Naive thymus-derived CD8-positive, alpha-beta T cell (primary cell): ENCODE measurements at places on chromosomes 6 and 20. TPM values are rescaled to one million over a fixed set of nuclear protein-coding genes. Genes with fewer than 3 reads are reported as not detected.

The GLP1R gene
- total RNA-seq, result not detected

The DNMT3B gene
- 0.44 TPM for total RNA-seq

DNA sequence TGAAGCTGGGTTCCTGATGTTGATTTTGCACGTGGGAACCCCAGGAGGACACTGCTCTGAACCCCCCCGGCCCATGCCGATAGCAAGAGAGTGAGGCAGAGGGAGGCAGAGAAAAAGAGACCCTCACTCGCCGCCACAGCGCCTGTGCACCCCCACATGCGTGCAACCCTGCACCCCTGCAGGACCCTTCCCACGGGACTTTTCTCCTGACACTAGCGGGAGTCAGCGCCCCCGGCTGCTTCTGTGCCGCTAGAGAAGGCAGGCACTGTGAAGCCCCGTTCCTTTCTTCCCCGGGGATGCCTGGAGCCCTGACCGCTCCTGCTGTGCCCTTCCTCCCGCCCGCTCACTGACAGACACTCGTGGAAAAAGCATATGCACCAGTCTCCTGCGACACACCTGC is 67.4 kb downstream of the GMPR start:
- no peak for DNase-seq

The TPX2 gene
- 0.16 TPM for total RNA-seq

DNA sequence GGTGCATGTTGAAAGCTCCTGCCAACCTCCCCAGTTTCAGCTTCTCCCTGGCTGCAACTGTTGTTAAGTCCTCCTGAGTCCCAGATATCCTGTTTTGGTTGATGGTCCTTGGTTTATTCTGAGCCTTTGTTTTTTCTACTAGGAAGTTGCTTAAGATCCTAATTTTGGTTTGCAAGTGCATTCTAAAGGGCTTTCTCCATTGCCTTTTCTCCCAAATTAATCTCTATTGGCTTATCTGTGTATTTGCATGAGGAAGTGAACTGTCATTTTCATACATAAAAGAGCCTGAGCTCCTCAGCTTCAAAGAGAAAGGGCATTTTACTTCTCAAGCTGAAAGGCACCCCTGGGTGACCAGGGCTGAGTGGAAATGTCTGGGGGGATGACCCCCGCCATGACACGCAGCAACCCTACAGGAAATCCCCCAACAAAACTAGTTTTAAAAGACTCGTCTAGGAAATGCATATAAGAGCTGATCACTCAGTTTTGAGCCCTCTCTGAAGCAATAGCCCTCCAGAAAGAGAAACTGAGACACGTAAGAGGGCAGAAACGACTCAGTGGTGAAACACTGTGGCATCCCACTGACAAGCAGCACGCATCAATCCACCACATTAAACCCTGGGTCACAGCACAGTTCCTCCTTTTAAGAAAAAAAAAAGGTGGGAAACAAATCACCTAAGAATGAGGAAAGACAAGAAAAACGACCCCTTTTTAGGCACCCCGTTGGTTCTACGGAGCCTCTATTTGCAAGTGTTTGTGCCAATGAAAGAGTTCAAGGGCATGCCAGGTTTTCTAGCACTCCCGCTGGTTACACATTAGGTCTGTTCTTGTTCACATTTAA is 140.9 kb downstream of the THBS2 start:
- no peak for DNase-seq

DNA sequence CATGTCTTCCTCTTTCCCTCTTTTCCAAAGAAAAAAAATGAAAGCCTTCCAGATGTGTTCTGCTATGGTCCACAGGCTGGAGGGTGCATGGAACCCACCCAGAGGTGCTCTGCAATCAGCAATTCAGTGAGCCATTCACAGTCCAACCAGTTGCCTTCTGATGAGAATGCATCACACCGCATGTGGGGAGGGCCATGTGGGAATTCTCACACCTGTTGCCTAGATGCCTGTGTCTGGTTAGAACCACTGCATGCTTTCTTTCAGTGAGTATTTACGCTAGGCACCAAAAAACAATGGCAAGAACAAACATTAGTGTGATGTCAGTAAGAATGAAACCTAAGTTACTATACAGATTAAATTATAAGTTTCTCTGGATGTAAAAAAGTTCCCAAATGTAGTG is 311.6 kb upstream of the CDYL start:
- no peak for DNase-seq

GRCh38 chr20:35172434-35172806 is 548 bp downstream of the PROCR start:
- no peak for DNase-seq
